Putamen (tissue), 1 donor: ENCODE measurements at places on chromosomes 4 and X.

DNA sequence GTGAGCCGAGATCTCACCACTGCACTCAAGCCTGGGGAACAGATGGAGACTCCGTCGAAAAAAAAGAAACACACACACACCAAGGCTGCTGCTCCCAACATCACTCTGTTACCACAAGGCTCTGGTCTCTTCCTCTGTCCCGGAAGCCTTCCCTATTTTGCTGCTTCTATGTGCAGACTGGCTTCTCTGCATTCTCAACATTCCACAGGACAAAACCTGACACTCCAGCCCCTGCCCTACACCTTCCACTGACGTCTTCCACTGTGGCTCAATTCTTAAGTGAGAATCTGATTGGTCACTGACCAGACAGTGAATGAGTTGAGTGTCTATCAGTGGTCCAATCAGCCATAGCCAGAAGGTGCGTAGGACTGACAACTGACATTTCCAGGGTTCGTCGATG, 5.9 kb downstream of the ODAPH start:
- no peak for DNase-seq

- DNase-seq: no peak
Measured at GRCh38 chrX:139200793-139201192, 329.7 kb upstream of the F9 start.

DNA sequence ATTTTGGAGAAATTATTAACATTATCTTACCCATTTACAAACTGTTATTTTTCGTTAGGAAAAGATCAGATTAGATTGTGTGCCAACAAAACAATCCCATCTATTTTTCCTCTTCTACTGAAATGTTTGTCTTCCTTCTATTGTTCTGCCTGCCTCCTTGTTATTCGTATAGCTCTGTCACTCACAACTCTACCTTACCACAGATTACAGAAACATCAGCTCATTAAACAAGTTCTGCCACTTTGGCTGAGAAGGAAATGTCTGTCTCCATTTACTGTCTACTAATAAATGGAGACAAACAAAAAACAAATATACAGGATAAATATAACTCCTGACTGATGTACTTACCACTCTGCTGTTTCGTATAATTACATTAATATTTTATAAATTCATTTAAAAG, 211.4 kb downstream of the ENOX2 start:
- DNase-seq: no peak

DNA sequence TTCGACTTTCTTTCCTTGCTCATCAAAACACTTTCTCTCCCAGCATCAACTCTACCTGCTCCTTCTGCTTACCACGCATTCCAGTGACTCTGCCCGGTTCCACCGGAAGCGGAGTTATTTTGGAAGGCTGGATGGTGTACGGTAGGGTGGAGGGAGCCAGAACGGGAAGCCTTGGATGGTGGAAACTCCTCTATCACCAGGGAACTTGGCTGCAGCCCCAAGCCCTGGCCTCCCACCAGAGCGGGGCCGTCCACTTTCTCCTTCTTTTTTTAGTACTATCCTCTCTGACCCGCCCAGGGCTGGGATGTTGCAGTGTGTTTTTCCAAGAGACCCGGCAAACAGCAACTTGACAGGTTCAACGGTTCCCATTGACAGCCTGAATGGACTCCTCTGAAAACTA, 27.6 kb downstream of the ADGRG2 start:
- no peak for DNase-seq

GRCh38 chr4:154047733-154048132, 258.9 kb upstream of the SFRP2 start:
- DNase-seq: no peak

DNA sequence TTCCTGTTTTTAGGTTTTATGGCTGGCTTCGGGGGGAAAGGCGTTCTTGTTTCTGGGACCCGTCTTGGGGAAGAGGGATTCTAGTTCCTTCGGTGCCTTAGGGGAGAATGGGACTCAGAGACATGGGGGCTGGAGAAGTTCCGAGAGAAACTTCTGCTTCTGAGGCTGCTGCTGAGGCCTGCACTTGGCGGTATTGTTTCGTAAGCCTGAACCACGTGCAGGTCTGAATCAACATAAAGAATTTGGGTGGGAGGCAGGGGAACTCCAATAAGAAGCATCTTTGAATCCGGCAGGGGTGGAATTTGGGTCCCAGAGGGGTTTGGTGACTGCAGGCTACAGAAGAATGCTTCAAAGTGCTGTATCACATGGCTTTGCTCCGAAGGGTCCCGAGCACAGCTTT, 15.1 kb downstream of the XG start:
- DNase-seq: no peak

DNA sequence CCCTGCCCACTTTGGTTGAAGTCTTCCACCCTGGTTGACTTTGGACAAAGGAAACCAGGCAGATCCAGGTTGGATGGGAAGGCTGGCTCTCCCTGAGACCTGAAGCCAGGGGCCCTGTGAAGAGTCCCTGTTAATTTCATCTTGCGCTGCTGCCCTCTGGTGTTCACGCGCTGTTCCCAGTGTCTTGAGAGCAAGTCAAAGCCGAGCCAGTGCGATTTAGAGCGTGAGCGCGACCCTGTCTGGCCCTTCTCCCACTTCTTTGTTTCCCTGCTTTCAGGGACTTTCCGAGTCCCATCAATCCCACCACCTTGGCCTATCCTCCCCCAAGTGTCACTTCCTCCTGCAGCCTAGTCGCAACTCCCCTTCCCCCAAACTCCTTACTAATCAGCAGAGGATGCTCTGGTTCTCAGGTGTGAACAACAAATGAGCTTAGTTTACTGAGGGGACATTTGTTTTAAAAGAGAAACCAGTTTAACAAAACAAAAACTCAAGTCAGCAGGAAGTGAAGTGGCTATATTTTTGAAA, 25.8 kb upstream of the CHRNA9 start:
- DNase-seq: peak; percentile 74

- DNase-seq: no peak
Measured at GRCh38 chr4:108072300-108072699, 82.6 kb downstream of the HADH start.

GRCh38 chr4:82611982-82612381, 50.2 kb upstream of the TMEM150C start:
- DNase-seq: peak; percentile 76

DNA sequence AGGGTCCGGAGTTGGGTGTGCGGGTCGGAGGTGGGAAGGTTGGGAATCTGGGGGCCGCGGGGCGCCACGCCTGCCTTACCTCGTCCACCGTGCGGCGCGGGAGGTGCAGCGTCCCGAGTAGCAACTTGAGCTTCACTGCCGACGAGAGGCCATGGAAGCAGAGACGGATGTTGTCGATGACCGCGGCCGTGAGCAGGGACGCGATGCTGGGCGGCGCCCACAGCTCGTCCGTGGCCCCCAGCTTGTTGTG, 178 bp downstream of the NELFA start:
- no peak for DNase-seq

DNA sequence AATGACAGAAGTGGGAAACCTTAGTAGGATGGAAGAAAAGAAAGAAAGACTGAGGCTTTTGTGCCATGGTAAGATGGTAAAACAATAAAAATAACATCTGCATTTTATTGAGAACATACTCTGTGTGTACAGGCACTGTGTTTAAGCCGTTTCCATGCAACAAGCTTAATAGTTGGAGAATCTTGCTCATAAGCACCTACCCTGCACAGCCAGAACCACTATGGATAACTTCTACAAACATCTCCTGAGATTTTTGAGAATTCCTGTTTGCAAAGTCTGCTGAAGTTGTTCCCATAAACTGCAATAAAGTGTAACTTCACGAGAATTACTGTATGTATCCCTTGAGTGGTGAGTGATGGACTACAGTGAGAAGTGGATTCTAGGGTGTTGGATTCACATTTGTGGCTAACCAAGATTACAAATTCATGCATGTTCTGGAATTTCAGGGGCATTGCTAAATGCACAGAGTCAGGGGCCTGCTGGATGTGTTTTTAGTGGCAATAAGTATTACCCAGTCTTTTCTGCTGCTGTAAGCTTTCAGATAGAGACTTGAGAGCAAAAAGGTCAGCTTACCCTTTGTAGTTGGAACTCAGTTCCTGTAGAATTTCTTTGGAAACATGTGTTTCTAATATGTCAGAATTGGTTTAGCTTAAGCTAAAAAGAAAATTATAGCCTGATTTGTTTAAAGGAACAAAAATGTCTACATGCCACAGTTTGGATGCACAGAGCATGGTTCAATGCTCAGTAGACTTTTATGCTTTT, 132.5 kb downstream of the AFF1 start:
- no peak for DNase-seq

DNA sequence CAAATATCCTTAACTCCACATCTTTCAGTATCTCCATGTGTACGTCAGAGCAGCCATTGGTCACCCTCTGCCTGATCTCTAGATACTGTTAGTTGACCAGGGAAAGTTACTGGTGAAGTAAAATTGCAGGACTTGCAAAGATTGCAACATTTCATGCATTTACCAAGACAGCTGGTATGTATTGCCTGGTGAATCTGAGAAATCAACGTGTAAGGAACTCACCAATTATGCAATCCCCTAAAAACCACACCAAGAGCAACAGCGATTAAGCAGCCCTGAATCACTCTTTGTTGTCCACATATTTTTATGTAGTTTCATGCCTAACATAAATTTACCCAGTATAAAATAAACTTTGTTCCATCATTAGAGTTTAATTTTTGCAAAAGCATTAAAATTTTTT, 271.2 kb downstream of the NLGN4X start:
- no peak for DNase-seq
